Stimulated activated naive B cell treated with anti-CD40 and anti-IgM and Interleukin-4, amounts not matched to agents 10 μg/mL and 1 μg/mL and 100 μg/mL, for 72 hours (primary cell): ENCODE measurements at places on chromosomes 4 and X.

- H3K27me3 ChIP-seq = no peaks in the 10 kb centered on the region
- H3K27ac ChIP-seq = no peak overlapping the region
- H3K4me3 ChIP-seq = no peak overlapping the region
- H3K4me1 ChIP-seq = peaks cover 9% of the 10 kb centered on the region
- H3K36me3 ChIP-seq = peaks cover 3% of the 10 kb centered on the region
These were observed 4.0 kb upstream of the CDKL2 start for GRCh38 chr4:75634281-75634680.

- H3K4me1 ChIP-seq = no peaks in the 10 kb centered on the region
- H3K36me3 ChIP-seq = no peaks in the 10 kb centered on the region
- no peaks in the 10 kb centered on the region for H3K27me3 ChIP-seq
- DNase-seq = no peak
- H3K4me3 ChIP-seq = no peak overlapping the region
- H3K27ac ChIP-seq = no peak overlapping the region
These were observed 18.8 kb upstream of the ATOH1 start for GRCh38 chr4:93809773-93810172.

DNA sequence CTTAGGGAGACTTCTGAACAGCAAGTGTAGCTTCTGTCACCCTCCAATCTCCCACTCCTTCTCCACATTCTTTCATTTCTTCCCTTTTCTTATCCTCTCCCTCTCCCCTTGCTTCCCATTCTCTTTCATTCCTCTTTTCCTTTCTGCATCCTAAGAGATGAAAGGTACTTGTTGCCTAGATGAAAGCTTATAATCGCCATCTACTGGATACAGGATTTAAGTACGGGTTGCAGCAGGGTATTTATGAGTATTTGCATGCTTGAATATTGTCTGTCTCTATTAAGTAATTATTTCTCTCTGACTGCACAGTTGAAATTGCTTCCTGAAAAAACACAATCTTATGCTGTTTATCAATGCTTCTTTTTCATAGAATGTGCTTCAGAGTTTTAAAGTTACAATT, 174.0 kb upstream of the TENT5D start:
- no peak overlapping the region for H3K27ac ChIP-seq
- no peaks in the 10 kb centered on the region for H3K27me3 ChIP-seq
- DNase-seq = no peak
- no peaks in the 10 kb centered on the region for H3K36me3 ChIP-seq

- H3K4me1 ChIP-seq = no peaks in the 10 kb centered on the region
- no peak for DNase-seq
- no peaks in the 10 kb centered on the region for H3K27me3 ChIP-seq
- H3K27ac ChIP-seq = no peak overlapping the region
These were observed 36.4 kb upstream of the MSANTD1 start for GRCh38 chr4:3212391-3213105.

- H3K4me1 ChIP-seq = no peaks in the 10 kb centered on the region
- no peak overlapping the region for H3K27ac ChIP-seq
- H3K4me3 ChIP-seq = no peak overlapping the region
- H3K36me3 ChIP-seq = no peaks in the 10 kb centered on the region
These were observed 411.5 kb upstream of the FTHL17 start for GRCh38 chrX:31483336-31483735.

DNA sequence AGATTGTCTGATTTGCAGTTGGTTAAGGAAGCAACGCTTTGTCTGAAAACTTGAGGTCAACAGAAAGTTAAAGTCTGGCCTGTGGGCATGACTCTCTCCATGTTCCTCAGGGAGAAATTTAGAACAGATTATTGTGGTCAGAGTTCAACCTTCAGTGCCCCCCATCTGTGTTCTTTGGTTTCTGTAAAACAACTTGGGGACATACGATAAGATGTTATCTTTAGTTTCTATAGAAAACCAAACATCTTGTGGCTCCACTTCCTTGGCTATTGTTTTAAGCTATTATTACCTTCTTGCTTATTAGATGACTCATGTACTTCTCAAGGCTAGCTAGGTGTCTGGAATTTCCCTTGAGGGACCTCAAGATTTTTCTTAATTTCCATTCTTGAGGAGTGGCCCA, 507.7 kb downstream of the PDHA2 start:
- H3K4me3 ChIP-seq = no peak overlapping the region
- H3K36me3 ChIP-seq = no peaks in the 10 kb centered on the region
- no peaks in the 10 kb centered on the region for H3K4me1 ChIP-seq
- H3K27ac ChIP-seq = no peak overlapping the region

GRCh38 chr4:85963231-85963630, 396.6 kb downstream of the MAPK10 start:
- H3K4me3 ChIP-seq = no peak overlapping the region
- no peaks in the 10 kb centered on the region for H3K27me3 ChIP-seq
- H3K27ac ChIP-seq = no peak overlapping the region
- H3K4me1 ChIP-seq = no peaks in the 10 kb centered on the region

DNA sequence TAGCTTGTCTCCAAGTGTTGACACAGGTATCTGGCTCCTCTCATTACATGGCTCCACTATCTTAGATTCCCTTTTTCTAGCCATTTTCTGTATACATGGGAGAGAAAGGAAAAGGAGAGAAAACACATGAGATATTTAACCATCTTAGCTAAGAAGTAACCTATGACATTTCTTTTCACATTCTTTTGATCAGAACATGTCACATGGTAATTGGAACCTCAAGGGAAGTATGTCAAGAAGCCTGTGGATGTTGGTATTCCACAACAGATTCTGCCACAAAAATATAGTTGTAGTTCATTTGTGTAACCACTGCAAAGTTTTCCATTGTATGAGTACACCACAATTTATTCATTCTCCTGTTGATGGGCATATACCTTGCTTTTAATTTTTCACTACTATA, 18.7 kb upstream of the GABRB1 start:
- H3K4me3 ChIP-seq = no peak overlapping the region
- H3K4me1 ChIP-seq = peaks cover 8% of the 10 kb centered on the region
- no peaks in the 10 kb centered on the region for H3K36me3 ChIP-seq
- H3K27ac ChIP-seq = peak overlapping the region; percentile 67

- no peak overlapping the region for H3K4me3 ChIP-seq
- peaks cover 11% of the 10 kb centered on the region for H3K27me3 ChIP-seq
- no peak for DNase-seq
- H3K36me3 ChIP-seq = no peaks in the 10 kb centered on the region
- no peak overlapping the region for H3K27ac ChIP-seq
- H3K4me1 ChIP-seq = peaks cover 7% of the 10 kb centered on the region
These were observed 439.1 kb downstream of the INPP4B start for GRCh38 chr4:142406917-142407501.

DNA sequence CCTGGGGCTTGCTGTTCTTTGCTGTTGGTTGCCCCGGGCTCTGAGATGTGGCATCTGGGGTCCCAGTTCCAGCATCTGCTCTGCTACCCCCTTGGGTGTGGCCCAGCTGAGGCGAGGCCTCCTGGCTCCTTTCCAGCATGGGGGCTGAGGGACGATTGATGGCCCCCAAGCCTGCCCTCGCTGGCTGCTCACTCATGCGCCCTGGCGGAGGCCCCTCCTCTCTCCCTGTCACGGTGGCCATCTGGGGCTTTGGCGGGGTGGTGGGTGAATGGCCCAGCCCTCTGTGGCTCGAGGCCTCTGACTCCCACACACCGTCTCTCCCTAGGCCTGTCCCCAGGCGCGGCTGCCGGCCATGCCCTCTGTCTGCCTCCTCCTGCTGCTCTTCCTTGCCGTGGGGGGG, 1.8 kb downstream of the PLXNA3 start:
- peaks cover 21% of the 10 kb centered on the region for H3K4me1 ChIP-seq
- no peaks in the 10 kb centered on the region for H3K27me3 ChIP-seq
- peaks cover 14% of the 10 kb centered on the region for H3K36me3 ChIP-seq
- DNase-seq = no peak

- no peaks in the 10 kb centered on the region for H3K27me3 ChIP-seq
- no peak overlapping the region for H3K4me3 ChIP-seq
- no peak for DNase-seq
- H3K36me3 ChIP-seq = peaks cover 12% of the 10 kb centered on the region
- H3K27ac ChIP-seq = no peak overlapping the region
- H3K4me1 ChIP-seq = peaks cover 6% of the 10 kb centered on the region
These were observed 125.3 kb upstream of the CLNK start for GRCh38 chr4:10809905-10810304.

- peaks cover 53% of the 10 kb centered on the region for H3K27me3 ChIP-seq
- no peak for DNase-seq
- H3K36me3 ChIP-seq = peaks cover 8% of the 10 kb centered on the region
- no peak overlapping the region for H3K27ac ChIP-seq
- H3K4me3 ChIP-seq = no peak overlapping the region
- peaks cover 42% of the 10 kb centered on the region for H3K4me1 ChIP-seq
These were observed 44.9 kb upstream of the STIM2 start for GRCh38 chr4:26815706-26816105.

GRCh38 chrX:136259543-136259942, 8.3 kb upstream of the MAP7D3 start:
- no peak for DNase-seq
- peaks cover 7% of the 10 kb centered on the region for H3K27me3 ChIP-seq
- H3K4me3 ChIP-seq = no peak overlapping the region
- H3K36me3 ChIP-seq = no peaks in the 10 kb centered on the region

DNA sequence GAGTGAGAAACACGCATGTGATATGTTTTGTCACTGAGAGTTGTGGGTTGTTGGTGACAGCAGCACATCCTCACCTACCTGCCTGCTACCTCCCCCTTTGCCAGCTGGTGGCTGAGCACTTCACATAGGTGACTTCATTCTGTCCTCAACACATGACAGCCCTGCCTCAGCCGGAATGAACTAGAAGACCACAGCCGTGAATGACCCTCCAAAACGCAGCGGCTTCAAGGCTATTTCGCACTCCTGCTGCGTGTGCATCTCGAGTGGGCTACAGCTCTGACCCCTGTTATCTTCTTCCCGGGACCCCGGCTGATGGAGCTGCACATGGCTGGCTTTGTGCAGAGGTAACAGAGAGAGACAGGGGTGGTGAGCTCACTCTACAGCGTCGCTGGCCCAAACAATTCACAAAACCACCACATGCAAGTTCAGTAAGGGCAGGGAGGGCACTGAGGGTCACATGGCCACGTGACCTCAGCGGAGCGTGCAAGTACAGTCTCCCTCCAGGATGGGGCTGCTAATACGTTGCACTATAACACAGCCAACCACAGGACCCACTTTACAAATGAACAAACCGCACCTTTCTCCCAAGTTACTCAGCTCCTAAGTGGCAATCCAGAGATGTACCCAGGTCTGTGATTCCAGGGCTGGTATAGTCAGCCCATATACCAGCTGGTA, 6.3 kb upstream of the PPP2R2C start:
- H3K27ac ChIP-seq = no peak overlapping the region
- H3K4me3 ChIP-seq = no peak overlapping the region
- H3K27me3 ChIP-seq = peaks cover 39% of the 10 kb centered on the region
- H3K36me3 ChIP-seq = no peaks in the 10 kb centered on the region
- H3K4me1 ChIP-seq = no peaks in the 10 kb centered on the region

DNA sequence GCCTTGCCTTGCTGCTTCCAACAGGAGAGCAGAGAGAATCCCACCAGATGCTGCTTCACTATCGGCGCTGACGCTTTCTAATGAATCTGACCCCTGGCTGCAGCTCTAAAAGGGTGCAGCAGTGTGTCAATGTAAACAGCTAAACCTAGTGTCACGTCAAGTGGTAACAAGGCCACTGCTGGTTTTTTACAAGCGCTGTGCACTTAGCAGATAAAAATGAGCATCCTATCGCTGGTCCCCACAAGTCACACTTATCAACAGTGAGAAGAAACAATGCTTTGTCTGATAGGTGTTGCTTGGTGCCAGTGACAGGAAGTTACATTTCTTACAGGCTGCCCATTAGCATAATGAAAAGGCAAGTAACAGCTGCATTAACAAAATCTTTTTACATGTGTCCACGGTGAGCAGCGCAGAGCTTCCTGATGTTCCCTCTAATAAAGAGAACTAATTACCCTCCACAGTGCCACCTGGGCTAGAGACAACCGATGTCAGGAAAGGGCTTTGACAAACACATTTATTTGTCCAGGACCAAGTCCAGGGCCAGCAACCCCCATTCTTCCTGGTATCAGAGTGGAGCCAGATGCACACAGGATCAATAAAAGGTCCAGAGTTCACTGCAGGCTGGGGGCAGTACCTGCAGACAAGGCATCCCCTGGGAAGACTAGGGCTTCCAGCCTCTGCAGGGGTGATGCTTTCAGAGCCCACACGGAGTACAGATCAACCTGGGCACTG, 176.0 kb downstream of the MGST2 start:
- H3K27me3 ChIP-seq = no peaks in the 10 kb centered on the region
- no peak for DNase-seq
- H3K36me3 ChIP-seq = no peaks in the 10 kb centered on the region
- no peak overlapping the region for H3K4me3 ChIP-seq

- H3K4me1 ChIP-seq = peaks cover 3% of the 10 kb centered on the region
- H3K4me3 ChIP-seq = no peak overlapping the region
- no peak for DNase-seq
- H3K27ac ChIP-seq = no peak overlapping the region
These were observed 195.5 kb upstream of the ATP6AP2 start for GRCh38 chrX:40385256-40385655.

DNA sequence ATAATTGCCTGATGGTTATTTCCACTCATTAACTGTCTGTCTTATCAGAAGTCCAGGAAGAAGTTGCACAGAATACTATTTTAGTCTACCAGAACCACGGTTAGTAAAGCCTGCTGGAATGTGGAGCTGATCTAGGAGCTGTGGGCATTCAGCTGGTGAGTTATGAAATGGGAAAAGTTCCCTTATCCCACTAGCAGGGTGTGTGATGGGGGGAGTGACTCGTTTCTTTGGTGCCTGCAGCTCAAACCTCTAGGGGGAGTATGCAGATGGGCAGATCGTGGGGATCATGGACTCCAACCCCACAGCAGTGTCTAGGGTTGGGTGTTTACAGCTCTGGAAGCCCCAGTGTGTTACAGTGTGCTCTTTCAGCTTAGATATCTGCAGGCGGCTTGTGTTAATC, 305.7 kb upstream of the BOD1L1 start:
- DNase-seq = no peak
- H3K4me1 ChIP-seq = no peaks in the 10 kb centered on the region
- H3K36me3 ChIP-seq = no peaks in the 10 kb centered on the region
- peaks cover 8% of the 10 kb centered on the region for H3K27me3 ChIP-seq
- no peak overlapping the region for H3K4me3 ChIP-seq

- no peak for DNase-seq
- H3K27ac ChIP-seq = no peak overlapping the region
- H3K36me3 ChIP-seq = no peaks in the 10 kb centered on the region
- H3K27me3 ChIP-seq = no peaks in the 10 kb centered on the region
- H3K4me1 ChIP-seq = no peaks in the 10 kb centered on the region
These were observed 732 bp downstream of the SULT1E1 start for GRCh38 chr4:69859140-69859685.

GRCh38 chr4:129966175-129966574, 870.2 kb downstream of the C4orf33 start:
- H3K4me1 ChIP-seq = no peaks in the 10 kb centered on the region
- H3K36me3 ChIP-seq = no peaks in the 10 kb centered on the region
- H3K4me3 ChIP-seq = no peak overlapping the region
- H3K27ac ChIP-seq = no peak overlapping the region
- no peaks in the 10 kb centered on the region for H3K27me3 ChIP-seq

DNA sequence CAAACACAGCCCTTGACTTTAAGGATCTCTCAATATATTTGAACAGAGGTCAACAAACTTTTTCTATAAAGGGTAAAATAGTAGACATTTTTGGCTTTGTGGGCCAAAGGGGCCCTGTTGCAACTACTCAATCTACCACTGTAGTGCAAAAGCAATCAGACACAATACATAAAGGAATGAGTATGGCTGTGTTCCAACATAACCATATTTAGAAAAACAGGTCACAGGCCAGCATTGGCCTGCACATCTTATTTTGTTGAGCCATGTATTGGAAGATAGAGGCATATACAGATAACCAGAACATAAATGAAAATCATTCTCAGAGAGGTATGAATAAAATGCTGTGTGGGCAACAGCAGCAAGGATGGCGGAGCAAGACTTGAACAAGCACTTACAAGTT, 49.8 kb downstream of the MID1 start:
- H3K36me3 ChIP-seq = no peaks in the 10 kb centered on the region
- H3K4me1 ChIP-seq = no peaks in the 10 kb centered on the region
- H3K27me3 ChIP-seq = no peaks in the 10 kb centered on the region
- no peak overlapping the region for H3K4me3 ChIP-seq
